CD8-positive, alpha-beta memory T cell (primary cell): ENCODE measurements at places on chromosomes 7 and 10. TPM values are rescaled to one million over a fixed set of nuclear protein-coding genes. Genes with fewer than 3 reads are reported as not detected.

Gene NEUROG3
- not detected for total RNA-seq

Gene IFIT2
- 1.3 TPM for total RNA-seq

DNA sequence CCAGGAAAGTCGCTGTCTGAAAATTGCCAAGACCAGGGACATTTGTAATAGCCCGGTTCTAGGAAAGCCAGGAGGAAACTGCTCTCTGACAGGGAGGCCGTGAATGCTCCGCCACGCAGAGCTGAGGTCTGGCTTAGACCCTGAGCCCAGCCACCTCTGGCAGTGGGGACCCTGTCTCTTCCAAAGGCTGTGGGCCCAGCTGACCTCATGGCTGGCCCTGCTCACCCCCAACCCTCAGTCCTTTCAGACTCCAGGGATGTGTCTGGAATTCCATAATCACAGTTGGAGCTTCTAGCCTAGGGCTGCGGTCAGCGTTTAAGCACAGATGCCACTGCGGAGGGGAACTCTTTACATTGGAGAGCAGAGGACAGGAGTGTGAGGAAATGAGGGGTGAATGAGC, 6.6 kb upstream of the VIPR2 start:
- H3K27ac ChIP-seq, result no peak overlapping the region
- H3K4me1 ChIP-seq, result no peaks in the 10 kb centered on the region
- H3K36me3 ChIP-seq, result no peaks in the 10 kb centered on the region
- H3K27me3 ChIP-seq, result no peaks in the 10 kb centered on the region
- DNase-seq, result no peak

GRCh38 chr7:100130608-100131453, 4.1 kb downstream of the MBLAC1 start:
- H3K27ac ChIP-seq, result no peak overlapping the region
- no peaks in the 10 kb centered on the region for H3K36me3 ChIP-seq
- H3K4me1 ChIP-seq, result peaks cover 20% of the 10 kb centered on the region

DNA sequence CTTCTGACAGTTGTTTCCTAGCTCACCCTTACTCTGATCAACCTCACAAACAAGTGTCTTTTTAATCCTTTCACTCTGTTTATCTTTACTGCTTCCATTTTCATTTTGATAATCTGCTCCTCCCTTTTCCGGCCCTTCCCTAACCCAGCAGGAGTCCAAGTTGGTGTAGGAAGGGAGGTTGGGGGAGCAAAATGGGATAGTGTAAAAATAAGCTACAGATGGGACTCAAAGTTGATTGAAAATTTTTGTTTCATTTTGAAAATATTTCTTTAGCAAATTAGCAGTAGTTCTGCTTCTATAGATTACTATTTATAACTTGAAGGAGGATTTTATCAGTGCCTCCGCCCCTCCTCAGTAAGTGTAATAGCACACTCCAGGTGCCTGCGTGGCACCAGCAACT, 112.0 kb downstream of the WNT2 start:
- no peak overlapping the region for H3K27ac ChIP-seq
- no peak overlapping the region for H3K4me3 ChIP-seq
- H3K36me3 ChIP-seq, result no peaks in the 10 kb centered on the region
- no peak for DNase-seq
- H3K4me1 ChIP-seq, result no peaks in the 10 kb centered on the region
- H3K27me3 ChIP-seq, result no peaks in the 10 kb centered on the region

- H3K27me3 ChIP-seq, result no peaks in the 10 kb centered on the region
- H3K4me1 ChIP-seq, result no peaks in the 10 kb centered on the region
- no peak overlapping the region for H3K4me3 ChIP-seq
Observed at GRCh38 chr7:116753130-116753529, 81.1 kb downstream of the MET start.

DNA sequence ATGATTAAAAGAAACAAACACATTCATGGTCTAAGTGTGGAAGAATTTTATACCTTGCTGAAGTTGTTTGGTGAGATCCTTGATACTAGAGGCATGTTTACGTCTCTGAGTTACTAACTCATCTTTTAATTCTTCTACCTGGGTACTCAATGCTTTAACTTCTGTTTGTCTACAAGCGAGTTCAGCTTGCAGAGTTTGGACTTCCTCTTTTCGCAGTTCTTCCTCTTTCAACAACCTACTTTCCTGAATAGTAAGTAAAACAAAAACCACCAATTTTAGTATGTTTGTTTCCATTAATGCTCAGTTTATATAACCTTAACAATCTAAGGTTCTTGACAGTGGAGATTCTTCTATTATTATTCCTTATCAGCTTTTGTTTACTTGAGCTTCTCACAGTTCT, 42.9 kb downstream of the CCDC186 start:
- DNase-seq, result no peak
- no peak overlapping the region for H3K4me3 ChIP-seq
- H3K36me3 ChIP-seq, result peaks cover 46% of the 10 kb centered on the region
- H3K27ac ChIP-seq, result no peak overlapping the region
